MM.1S (cell line): ENCODE measurements at places on chromosomes 1 and 21.

GRCh38 chr1:48500541-48501450 lies 28.8 kb upstream of the SPATA6 start:
- no peaks in the 10 kb centered on the region for H3K36me3 ChIP-seq
- no peaks in the 10 kb centered on the region for H3K27me3 ChIP-seq
- H3K4me1 ChIP-seq = no peaks in the 10 kb centered on the region
- no peak for DNase-seq
- no peak overlapping the region for H3K27ac ChIP-seq
- H3K4me3 ChIP-seq = no peak overlapping the region

DNA sequence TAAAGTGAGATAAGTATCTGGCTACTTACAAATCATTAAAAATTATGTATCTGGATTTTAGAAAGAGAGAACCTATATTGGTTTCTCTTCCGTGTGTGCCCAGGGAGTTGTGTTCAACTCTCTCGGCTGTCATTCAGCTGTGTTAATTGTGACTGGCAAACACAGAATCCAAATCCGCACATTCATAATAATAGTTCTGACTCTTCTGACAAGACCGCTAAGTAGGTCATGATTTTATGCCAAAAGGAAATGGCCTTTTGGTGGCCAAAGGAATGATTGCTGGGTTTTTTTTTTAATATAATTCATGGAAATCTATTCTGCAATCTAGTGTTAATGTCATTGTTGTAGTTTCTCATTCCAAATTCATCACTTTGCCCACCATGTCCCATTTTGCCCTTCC lies 110.7 kb downstream of the AK5 start:
- H3K27ac ChIP-seq = no peak overlapping the region
- no peaks in the 10 kb centered on the region for H3K27me3 ChIP-seq
- no peak overlapping the region for H3K4me3 ChIP-seq
- DNase-seq = no peak
- peaks cover 7% of the 10 kb centered on the region; the same call in 1 of the 2 replicates for H3K4me1 ChIP-seq
- H3K36me3 ChIP-seq = no peaks in the 10 kb centered on the region

GRCh38 chr1:12649971-12650421 lies 6.1 kb downstream of the AADACL4 start:
- no peak for DNase-seq
- no peaks in the 10 kb centered on the region for H3K4me1 ChIP-seq
- H3K36me3 ChIP-seq = no peaks in the 10 kb centered on the region
- no peak overlapping the region for H3K27ac ChIP-seq
- H3K4me3 ChIP-seq = no peak overlapping the region
- H3K27me3 ChIP-seq = peaks cover 9% of the 10 kb centered on the region

GRCh38 chr1:74952786-74953185 lies 181.4 kb upstream of the LHX8 start:
- H3K27ac ChIP-seq = no peak overlapping the region
- H3K4me1 ChIP-seq = peaks cover 4% of the 10 kb centered on the region
- no peaks in the 10 kb centered on the region for H3K36me3 ChIP-seq
- no peak for DNase-seq
- H3K4me3 ChIP-seq = no peak overlapping the region

GRCh38 chr1:233361876-233362275 lies 34.4 kb downstream of the MAP3K21 start:
- H3K27ac ChIP-seq = no peak overlapping the region
- H3K4me3 ChIP-seq = no peak overlapping the region
- H3K36me3 ChIP-seq = no peaks in the 10 kb centered on the region
- DNase-seq = no peak
- no peaks in the 10 kb centered on the region for H3K27me3 ChIP-seq
- H3K4me1 ChIP-seq = no peaks in the 10 kb centered on the region

- H3K27ac ChIP-seq = no peak overlapping the region
- H3K4me1 ChIP-seq = 0 out of 2 replicates have a peak, but pooled peaks cover 2% of the 10 kb centered on the region
- no peak overlapping the region for H3K4me3 ChIP-seq
- H3K27me3 ChIP-seq = no peaks in the 10 kb centered on the region
- no peak for DNase-seq
- no peaks in the 10 kb centered on the region for H3K36me3 ChIP-seq
These were observed 8.0 kb upstream of the RIMS3 start for GRCh38 chr1:40673452-40673851.

DNA sequence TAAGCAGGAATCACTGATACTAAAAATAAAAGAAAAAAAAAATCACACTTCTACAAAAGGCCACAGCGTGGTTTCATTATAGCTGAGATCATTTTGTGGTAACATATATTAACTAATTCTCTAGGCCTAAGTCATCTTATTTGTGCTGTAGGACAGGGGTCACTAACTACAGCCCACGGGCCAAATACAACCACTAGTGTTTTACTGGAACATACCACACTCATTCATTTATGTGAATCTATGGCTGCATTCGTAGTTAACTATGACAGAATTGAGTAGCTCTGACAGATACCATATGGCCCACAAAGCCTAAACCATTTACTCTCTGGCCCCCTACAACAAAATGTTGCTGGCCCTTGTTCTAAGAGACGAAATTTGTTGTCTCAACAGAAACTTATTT lies 224.4 kb downstream of the VAV3 start:
- no peak overlapping the region for H3K4me3 ChIP-seq
- no peak overlapping the region for H3K27ac ChIP-seq
- DNase-seq = no peak
- no peaks in the 10 kb centered on the region for H3K4me1 ChIP-seq
- no peaks in the 10 kb centered on the region for H3K27me3 ChIP-seq

GRCh38 chr1:186295980-186296379 lies 79.1 kb downstream of the TPR start:
- H3K27ac ChIP-seq = no peak within 1 kb of the TSS
- H3K36me3 ChIP-seq = no peaks in the 10 kb centered on the region
- H3K4me3 ChIP-seq = no peak within 1 kb of the TSS

- H3K36me3 ChIP-seq = no peaks in the 10 kb centered on the region
- no peaks in the 10 kb centered on the region for H3K27me3 ChIP-seq
- no peak for DNase-seq
- H3K4me1 ChIP-seq = peaks cover 9% of the 10 kb centered on the region
These were observed 1.2 kb downstream of the PPT1 start for GRCh38 chr1:40095806-40096205.

GRCh38 chr1:55636696-55637095 lies 421.5 kb upstream of the USP24 start:
- no peak for DNase-seq
- H3K4me1 ChIP-seq = no peaks in the 10 kb centered on the region
- no peaks in the 10 kb centered on the region for H3K27me3 ChIP-seq
- H3K4me3 ChIP-seq = no peak overlapping the region
- H3K36me3 ChIP-seq = no peaks in the 10 kb centered on the region

- H3K27ac ChIP-seq = no peak overlapping the region
- no peaks in the 10 kb centered on the region for H3K36me3 ChIP-seq
- H3K4me1 ChIP-seq = no peaks in the 10 kb centered on the region
- no peak for DNase-seq
These were observed 106.7 kb downstream of the CAMTA1 start for GRCh38 chr1:6891781-6892579.

- H3K36me3 ChIP-seq = no peaks in the 10 kb centered on the region
- H3K27ac ChIP-seq = no peak overlapping the region
- H3K27me3 ChIP-seq = no peaks in the 10 kb centered on the region
These were observed 146.7 kb downstream of the KCNT2 start for GRCh38 chr1:196461521-196461920.

- no peaks in the 10 kb centered on the region for H3K27me3 ChIP-seq
- H3K4me3 ChIP-seq = peak overlapping the region; percentile 38
- no peaks in the 10 kb centered on the region for H3K36me3 ChIP-seq
These were observed 12.4 kb downstream of the PSEN2 start for GRCh38 chr1:226882631-226883409.

DNA sequence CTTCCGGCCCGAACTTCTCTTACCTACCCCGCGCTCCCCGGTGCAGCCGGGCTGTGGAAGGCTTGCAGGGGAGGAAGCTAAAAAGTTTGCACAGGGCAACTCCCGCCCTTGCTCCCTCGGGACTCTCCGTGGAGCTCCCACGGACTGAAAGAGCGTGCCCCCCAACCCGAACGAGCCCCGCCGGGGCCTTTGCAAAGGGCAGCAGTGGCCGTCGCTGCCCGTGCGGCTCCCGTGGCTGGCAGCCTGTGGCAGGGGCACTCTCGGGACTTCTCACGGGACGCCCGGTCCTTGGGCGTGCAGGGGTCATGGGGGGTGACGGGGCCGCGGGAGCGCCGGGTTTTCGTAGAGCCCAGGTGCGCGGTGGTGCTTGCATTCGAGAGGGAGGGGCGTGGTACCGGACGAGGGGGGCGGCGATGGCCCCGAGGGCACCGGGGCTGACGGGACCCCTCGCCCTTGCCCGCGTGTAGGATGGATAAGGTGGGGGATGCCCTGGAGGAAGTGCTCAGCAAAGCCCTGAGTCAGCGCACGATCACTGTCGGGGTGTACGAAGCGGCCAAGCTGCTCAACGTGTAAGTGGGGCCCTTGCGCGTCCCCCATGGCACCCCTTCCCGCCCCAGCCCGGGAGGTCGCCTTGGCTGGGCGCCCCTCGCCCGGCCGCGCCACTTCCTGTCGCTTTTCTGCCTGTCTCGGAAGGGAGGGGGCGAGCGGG lies 711 bp downstream of the GADD45A start:
- DNase-seq = peak; percentile 73
- H3K27ac ChIP-seq = peak overlapping the region; percentile 93
- peak overlapping the region; percentile 98 for H3K4me3 ChIP-seq
- peaks cover 11% of the 10 kb centered on the region; the same call in 1 of the 2 replicates for H3K4me1 ChIP-seq
- no peaks in the 10 kb centered on the region for H3K27me3 ChIP-seq
- no peaks in the 10 kb centered on the region; the same call in 1 of the 2 replicates for H3K36me3 ChIP-seq

DNA sequence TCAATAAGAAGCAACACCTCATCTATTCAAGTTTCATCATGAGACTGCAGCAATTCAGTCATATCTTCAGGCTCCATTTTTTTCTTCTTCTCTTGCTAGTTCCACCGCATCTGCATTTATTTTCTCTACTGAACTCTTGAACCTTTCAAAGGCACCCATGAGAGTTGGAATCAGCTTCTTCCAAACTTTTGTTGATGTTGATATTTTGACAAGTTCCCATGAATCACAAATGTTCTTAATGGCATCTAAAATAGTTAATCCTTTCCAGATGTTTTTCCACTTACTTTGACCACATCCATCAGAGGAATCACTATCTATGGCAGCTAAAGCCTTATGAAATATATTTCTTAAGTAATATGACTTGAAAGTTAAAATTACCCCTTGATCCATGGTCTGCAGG lies 434.3 kb downstream of the GPATCH2 start:
- no peak overlapping the region for H3K27ac ChIP-seq
- no peak overlapping the region for H3K4me3 ChIP-seq
- no peaks in the 10 kb centered on the region for H3K27me3 ChIP-seq
- no peaks in the 10 kb centered on the region for H3K36me3 ChIP-seq

- H3K27me3 ChIP-seq = no peaks in the 10 kb centered on the region
- H3K4me3 ChIP-seq = no peak overlapping the region
- DNase-seq = no peak
These were observed 21.2 kb upstream of the ZP4 start for GRCh38 chr1:237911911-237912310.

DNA sequence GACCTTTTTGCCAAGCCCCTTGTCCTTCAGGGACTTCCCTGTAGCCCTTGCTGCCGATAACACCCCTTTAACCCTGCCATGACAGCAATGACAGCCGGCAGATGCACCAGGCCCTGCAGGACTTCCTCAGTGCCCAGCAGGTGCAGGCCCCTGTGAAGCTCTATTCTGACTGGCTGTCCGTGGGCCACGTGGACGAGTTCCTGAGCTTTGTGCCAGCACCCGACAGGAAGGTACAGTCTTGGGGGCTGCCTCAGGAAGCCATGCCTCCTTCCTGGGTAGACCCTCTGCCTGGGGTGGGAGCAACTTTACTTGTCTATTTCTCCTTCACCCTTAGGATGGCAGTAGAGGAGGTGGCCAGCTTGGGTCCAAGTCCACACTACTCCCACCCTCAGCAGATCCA lies 16.1 kb upstream of the PADI6 start:
- no peaks in the 10 kb centered on the region for H3K4me1 ChIP-seq
- peaks cover 90% of the 10 kb centered on the region for H3K27me3 ChIP-seq
- H3K27ac ChIP-seq = no peak overlapping the region
- no peaks in the 10 kb centered on the region for H3K36me3 ChIP-seq
- no peak for DNase-seq
- H3K4me3 ChIP-seq = no peak overlapping the region

DNA sequence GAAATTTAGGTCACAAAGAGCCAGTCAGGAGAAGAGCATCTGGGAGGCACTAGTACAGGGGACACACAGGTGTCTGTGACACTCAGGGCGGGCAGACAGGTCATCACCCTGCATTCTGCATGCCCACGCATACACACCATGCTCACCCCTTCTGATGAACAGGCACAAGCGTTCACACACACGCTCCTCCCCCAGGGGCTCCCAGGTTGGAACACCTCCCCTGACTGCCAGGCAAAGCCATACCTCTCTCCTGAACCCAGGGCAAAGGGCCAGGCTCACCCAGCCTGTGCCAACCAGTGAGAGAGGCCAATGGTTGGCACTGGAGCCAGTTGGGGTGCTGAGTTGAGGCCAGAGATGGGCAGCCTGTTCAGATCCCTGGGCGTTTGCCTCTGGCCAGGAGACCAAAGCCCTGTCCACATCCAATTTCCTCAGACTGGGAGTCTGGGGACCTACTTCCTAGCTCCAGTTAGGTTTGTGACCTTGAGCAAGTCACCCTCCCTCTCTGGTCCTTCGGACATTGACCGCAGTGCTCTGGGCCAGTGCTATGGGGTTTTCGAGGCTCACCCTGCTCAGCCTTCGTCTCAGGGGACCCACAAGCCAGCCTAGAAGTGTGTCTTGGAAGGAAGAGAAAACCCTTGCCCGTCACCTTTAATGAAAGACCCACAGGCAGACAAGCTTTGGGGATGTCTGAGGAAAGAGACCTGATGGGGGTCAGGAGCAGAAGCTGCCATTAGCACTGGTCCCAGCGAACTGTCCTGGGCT lies 5.8 kb upstream of the LAD1 start:
- no peak overlapping the region for H3K27ac ChIP-seq
- no peaks in the 10 kb centered on the region for H3K36me3 ChIP-seq
- no peak for DNase-seq
- no peaks in the 10 kb centered on the region for H3K4me1 ChIP-seq

DNA sequence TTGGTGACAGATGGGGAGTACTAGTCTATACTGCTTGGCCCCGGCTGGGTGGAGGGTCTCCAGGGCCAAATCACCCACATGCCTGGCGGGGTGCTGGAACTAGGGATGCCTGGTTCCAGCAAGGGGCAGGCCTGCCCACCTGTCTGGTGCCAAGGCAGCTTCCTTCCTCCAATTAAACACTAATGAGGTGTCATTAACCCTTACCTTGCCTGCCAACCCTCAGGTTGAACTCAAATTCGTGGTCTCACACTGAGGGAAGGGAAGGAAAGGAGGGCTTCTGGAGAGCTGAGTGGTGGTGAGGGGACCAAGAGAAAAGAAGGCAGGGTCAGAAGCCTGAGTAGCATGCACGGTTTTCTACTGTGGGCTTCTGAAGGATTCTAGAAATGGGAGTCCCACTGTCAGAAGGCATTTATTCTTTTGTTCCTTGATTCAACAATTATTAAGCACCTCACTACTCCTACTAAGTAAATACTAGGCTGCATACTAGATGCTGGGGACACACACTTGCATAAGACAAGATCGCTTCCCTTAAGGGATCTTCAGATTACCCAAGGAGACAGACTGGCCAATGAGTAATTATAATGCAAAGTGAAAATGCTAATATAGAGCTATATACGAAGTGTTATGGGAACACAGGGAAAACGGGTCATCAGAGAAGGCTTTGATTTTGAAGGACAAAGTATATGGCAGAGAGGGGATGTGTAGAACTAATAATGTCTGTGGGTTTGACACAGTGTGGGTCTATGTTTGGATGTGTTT lies 5.9 kb upstream of the EFNA3 start:
- H3K4me3 ChIP-seq = no peak overlapping the region
- H3K27ac ChIP-seq = no peak overlapping the region
- no peaks in the 10 kb centered on the region for H3K27me3 ChIP-seq
- no peak for DNase-seq
- H3K4me1 ChIP-seq = peaks cover 33% of the 10 kb centered on the region
- no peaks in the 10 kb centered on the region for H3K36me3 ChIP-seq

- H3K4me3 ChIP-seq = no peak overlapping the region
- DNase-seq = no peak
- H3K27me3 ChIP-seq = no peaks in the 10 kb centered on the region
- no peak overlapping the region for H3K27ac ChIP-seq
- H3K36me3 ChIP-seq = no peaks in the 10 kb centered on the region
These were observed 52.1 kb downstream of the ACBD3 start for GRCh38 chr1:226134170-226135058.
